ENCODE measurements at places on chromosomes 2 and 18.

GRCh38 chr2:224523626-224524577, 61.3 kb downstream of the CUL3 start:
- DNase-seq: no peak

DNA sequence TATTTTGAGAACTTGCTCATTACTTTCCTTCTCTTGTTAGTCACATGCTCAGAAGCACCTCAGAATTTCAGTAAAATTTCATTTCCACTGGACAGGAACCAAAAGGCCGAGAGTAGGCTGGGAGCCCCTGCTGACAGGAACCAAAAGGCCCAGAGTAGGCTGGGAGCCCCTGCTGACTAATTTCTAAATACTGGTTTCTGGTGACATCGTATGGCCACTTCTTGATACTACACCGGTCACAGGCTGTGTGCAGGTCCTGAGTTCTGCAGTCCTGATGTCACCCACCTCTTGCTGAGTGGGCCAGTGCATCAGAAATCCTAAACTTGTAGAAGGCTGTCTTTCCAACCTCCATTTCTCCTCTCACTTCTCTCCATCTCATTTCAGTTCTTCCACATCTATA, 17.7 kb upstream of the EN1 start:
- no peak for DNase-seq

DNA sequence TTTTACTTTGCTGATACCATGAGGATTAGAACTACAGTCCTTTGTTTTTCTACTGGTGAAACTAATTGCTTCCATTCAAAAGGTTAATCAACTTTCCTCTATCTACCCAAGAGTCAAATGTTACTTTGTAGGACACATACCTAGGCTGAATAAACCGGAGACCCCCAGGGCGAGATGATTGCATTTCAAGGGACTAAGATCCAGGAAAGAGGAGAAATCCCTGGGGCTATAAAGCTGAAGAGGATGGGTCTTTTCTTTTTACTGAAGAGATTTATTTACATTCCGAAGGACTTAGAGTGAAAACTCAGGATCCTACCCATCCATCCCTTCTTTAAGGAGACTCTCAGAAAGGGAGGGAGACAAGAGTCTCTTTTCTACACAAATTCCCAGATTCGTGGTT, 331.9 kb downstream of the CDH19 start:
- no peak for DNase-seq

DNA sequence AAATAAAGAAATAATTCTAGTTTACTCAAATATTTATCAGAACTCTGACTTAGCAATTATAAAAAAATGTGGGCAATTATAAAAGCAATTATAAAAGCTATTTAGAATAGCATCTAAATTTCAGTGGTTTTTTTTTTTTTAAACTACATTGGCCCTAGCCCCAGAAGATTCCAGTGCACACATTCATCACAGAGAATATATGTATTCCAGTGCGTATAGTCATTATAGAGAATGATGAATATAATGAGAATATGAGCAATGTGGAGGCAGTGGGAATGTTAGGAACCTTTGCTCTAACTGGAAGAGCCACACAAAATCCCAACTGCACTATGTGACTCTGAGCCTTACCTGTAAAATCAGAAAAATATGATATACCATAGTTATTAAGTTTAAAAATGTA, 10.5 kb downstream of the MAP3K2 start:
- DNase-seq: no peak

- no peak for DNase-seq
Measured at GRCh38 chr2:237430861-237431260, 16.9 kb upstream of the COL6A3 start.

DNA sequence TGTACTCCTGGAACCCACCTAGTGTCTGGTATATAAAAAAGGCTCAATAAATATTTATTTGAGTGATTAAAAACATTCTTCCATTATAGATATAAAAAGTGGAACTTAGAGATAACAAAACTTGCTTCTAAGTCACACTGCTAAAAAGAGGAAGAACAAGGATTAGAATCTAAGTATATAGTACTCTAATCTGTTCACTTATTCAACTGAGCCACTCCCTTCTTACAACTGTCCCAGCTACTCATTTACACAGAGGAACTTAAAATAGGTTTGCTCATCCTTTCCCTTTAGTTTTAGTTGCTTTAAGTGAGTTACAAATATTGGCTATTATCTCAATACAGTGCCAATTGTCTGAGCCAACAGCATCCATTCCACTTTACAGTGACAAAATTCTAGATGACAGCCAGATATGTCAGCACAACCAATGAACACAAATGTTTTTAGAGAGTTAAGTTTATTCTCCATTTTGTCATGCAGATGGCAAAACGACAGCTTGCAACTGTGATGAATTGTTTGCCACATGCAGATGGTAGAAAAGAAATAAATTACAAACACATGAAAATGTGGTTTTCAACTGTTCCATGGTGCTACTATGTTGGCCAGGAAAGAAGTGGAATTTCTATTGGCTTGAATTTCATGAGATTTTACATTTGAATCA, 280.7 kb upstream of the ZC3H15 start:
- peak; percentile 6 for DNase-seq

GRCh38 chr18:59514203-59514602, 155.1 kb upstream of the LMAN1 start:
- no peak for DNase-seq

GRCh38 chr2:62014102-62014501, 108.6 kb downstream of the COMMD1 start:
- no peak for DNase-seq

DNA sequence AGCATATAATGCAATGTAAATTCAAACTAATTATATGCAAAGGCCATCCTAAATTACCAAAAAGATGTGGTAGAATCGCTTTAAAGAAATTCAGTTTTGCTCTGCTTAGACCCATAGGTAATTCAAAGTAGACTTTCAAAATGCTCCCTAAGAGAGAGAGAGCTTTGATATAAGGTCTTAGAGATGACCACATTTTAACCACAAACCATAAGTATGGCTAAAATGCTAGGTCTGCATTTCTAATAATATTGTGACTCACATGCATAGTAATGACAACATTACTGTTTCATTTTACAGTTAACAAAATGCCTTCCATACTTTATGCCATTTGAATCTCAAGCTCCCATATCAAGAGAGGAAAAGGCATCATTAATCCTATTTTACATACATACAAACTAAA, 144.5 kb downstream of the RAD51AP2 start:
- no peak for DNase-seq

- no peak for DNase-seq
Measured at GRCh38 chr2:62055724-62056336, 140.1 kb upstream of the B3GNT2 start.

DNA sequence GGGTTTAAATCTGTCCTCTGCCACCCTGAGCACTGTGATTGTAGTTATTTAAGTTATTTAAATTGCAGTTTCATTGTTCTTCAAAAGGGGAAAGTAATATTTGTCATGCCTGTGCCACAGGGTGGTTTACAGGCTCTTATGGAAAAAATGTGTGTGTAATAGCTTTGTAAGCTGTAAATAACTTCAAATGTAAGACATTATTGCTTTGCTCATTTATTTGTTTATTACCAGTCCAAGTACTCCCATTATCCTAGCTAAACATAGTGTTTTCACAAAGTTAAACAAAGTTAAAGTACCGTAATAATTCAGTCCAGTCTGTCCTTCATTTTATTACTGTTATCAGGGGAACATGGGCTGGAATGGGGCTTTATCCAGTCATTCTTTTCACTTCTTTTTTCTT, 43.4 kb upstream of the IGFBP2 start:
- no peak for DNase-seq

- no peak for DNase-seq
Measured at GRCh38 chr18:11989174-11989573, 7.9 kb downstream of the IMPA2 start.

DNA sequence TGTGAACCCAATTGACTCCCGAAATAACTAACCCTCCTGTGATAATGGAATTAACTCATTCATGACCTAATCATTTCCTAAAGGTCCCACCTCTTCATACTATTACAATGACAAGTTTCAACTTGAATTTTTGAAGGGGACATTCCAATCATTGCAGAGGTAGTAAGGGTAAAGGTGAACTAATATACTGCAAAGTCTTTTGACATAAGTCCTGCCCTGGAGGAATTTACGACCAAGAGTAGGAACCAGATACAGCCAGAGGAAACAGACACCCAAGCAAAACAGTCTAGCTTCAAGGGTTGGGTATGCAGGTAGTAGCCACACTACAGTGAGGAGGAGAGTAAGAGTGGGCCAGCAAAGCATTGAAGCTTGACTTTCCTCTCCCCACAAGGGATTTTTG, 1.2 kb upstream of the SRBD1 start:
- DNase-seq: no peak

GRCh38 chr2:24613154-24613814, 122.2 kb downstream of the NCOA1 start:
- DNase-seq: peak; percentile 4

DNA sequence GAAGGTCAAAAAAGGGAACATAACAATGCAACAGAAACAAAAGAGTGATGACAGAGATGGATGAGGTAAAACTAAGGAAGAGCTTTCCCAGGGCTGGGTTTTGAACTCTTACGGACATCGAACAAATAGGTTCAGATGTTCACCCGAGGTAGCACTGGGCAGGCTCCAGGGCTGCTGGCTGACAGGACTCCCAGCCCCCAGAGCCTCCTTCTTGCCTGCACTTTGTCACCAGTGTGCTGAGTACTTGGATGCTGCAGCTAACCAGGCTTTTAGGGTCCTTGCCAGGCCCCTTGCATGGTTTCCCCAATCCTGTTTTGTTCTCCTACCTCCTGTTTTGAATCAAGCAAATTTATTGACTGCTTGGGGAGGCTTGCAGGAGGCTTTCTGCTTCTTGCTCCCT, 322.9 kb downstream of the DYSF start:
- DNase-seq: no peak

DNA sequence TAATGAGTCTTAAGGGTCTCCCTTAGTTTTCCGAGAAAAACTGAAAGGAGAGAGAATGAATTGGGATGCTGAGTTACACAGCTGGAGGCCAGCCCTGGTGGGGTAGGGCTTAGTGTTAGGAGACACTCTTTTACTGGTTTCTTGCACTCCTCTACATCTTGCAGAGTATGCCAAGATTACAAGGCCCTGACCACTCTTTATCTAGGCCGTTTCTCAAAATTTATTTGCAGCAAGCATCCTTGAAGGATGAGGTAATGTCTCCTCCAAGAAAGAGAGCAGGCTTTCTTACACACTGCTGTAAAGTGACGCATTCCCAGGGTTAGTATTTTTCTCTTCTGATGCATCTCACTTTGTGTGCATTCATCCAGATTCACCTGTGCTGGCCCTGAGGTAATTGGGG, 166.2 kb downstream of the TDRD15 start:
- DNase-seq: no peak

- DNase-seq: no peak
Measured at GRCh38 chr2:239570216-239570925, 169.6 kb upstream of the HDAC4 start.

- no peak for DNase-seq
Measured at GRCh38 chr2:88747990-88748389, 56.5 kb downstream of the RPIA start.

DNA sequence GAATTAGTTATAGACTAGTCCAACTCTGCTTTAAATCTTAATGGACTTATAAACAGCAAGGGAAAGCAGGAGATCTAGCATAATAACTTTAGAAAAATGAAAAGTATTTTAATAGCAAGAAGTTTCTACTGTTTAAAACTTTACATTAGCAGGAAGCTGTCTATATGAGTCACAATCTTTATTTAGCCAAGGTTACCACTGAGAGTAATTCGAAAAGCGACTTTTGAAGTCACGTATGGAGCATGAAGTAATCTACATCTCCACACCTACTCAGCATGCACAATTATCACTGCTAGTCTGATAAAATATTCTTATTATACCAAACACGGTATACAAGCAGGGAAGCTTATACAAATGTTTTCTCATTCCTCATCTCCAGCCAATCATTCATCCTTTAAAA, 515.4 kb upstream of the SOX11 start:
- DNase-seq: no peak

DNA sequence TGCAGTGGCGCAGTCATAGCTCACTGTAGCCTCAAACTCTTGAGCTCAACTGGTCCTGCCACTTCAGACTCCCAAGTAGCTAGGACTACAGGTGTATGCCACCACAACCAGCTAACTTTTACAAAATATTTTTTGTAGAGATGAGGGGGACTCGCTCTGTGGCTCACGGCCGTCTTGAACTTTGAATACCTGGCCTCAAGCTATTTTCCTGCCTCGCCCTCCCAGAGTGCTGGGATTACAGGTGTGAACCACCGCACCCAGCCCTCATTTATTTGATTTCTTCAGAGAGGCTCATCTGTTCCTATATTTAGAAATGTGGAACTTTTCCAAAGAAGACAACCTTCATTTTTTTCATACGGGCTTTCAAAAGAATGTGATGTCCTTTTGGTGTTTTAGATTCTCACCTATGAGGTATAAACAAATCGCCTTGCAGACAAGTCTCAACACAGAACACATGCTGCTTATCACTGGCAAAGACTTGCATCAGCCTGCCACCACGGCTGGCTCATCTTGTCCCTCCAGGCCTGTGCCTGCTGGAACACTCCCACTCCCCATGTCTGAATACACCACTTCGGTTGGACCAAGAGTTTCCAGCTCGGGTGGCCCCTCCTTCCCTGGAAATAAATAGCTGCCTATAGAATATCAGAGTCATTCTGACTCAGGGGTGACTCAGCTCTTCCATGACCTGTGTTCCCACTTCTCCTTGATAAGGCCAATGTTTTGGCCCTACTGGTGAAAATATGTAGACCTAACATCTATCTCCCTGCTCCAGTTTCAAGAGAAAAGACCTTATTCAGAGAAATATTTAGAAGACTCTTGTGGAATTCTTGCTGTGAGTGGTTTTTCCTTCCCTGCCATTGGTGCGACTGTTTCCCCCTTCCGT, 202.6 kb downstream of the TGIF1 start:
- peak; percentile 95 for DNase-seq

DNA sequence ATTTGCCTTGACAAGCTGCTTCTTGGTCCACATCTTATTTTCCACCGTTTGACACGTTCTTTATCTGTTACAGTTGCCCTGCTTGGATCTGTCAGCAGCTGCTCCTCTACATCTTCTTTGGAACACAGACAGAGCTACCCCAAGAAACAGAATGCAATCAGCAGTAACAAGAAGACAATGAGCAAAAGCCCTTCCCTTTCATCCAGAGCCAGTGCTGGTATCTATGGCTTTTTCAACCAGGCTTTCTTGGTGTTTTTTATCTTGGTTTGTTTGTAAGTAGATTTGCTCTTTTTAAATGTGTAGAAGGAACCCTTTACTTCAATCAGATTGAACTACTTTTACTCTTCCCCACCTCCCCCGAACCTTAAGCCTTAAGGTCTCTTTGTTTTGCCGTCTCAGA, 41.9 kb downstream of the CLIP4 start:
- no peak for DNase-seq

DNA sequence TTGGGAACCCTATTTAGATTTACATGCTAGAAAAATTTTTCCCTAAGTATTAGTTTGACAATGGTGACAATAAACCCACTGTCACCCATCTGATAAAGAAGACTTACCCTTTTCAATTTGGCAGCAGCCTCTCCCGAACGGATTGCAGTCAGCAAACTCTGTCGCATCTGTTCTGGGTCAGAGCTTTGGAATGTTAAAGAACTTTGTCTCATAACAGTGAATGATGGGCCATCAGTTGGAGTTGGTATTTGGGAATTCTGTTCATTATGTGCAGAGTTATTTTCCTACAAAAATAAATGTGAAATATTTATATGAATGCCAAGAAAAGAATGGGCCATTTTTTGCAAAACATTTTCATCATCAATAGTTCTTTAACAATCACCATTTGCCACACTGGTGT, 70.8 kb upstream of the GRB14 start:
- no peak for DNase-seq

GRCh38 chr18:32888306-32888705, 115.5 kb upstream of the KLHL14 start:
- no peak for DNase-seq
